ENCODE measurements at places on chromosomes 5 and 9.

GRCh38 chr9:130239363-130239695 lies 26.2 kb upstream of the HMCN2 start:
- DNase-seq = no peak

- DNase-seq = no peak
These were observed 219.5 kb upstream of the RASA1 start for GRCh38 chr5:87048156-87048555.

DNA sequence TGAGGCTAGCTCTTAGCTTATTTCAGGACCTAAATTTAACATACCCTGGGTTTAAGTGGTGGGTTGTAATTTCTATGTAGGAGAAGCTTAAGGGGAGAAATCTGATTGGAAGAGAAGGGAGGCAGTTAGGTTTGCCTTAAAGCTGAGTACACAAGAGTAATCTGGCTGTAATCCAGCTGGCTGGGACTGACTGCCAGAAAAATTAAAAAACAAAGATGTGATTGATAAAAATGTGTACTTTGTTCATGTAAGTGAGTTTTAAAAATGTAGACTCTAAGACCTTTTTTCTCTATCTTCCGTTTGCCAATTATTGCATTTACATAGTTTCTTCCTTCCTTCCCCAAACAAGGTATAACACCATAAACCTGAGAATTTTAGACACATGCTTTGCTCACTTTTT lies 17.5 kb upstream of the MSMP start:
- no peak for DNase-seq

GRCh38 chr5:2333291-2333690 lies 418.2 kb downstream of the IRX2 start:
- DNase-seq = no peak

GRCh38 chr5:158163451-158164295 lies 304.7 kb upstream of the CLINT1 start:
- DNase-seq = no peak

DNA sequence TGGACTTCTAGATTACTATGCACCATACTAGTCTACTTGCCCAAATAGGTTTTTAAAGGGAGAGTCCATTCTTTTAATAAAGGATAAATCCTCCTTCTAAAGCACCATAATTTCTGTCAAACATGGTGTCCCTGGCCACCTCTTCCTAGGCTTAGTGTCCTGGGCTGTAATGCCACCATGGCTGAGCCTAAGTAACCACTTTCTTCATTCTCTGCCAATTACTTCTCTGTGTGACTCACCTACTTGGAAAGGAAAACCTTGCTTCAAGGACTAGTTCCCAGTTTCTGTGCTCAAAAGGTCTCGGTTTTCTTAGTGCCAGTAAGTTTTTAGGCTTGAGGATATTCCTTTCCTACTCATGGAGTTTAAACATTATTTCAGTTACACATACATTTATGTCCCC lies 273.4 kb downstream of the DENND1A start:
- no peak for DNase-seq

DNA sequence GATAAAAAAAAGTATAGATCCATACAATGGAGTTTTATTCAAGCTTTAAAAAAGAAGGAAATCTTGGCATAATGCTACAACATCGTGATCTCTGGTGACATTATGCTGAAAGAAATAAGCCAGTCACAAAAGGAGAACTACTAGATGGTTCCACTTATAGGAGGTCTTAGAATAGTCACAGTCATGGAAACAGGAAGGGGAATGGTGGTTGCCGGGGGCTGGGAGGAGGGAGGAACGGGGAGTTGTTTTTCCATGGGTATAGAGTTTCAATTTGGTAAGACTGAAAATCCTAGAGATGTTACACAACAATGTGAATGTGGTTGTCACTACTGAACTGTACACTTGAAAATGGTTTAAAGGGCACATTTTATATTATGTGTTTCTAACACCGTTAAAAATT lies 94.5 kb downstream of the CFAP90 start:
- no peak for DNase-seq

DNA sequence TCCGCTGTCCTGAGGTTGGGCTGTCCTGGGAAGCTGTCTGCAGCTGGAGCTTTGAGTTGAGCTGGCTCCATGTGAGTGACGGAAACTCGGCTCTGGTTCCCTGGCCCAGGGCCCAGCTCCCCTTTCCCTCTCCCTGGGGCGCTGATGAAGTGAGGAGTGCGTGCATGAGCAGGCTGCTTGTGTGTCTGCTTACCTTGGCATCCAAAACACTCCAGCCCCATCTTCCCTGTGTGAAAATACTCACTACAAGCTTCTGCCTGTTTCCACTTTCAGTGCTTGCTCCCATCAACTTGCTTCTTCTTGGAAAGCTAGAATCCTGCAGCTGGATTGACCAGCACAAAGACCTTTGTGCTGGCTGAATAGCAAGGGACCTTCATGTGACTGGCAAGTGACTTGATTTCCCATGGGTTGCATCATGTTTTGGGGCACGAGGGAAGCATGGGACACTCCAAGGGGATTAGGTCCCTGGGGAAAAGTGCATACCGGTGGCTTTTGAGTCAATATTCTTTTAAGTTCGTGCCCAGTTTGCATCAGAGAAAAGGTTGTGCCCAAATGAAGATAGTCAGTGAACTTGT lies 198.1 kb downstream of the GADD45G start:
- DNase-seq = no peak

- DNase-seq = no peak
These were observed 23.2 kb downstream of the DOCK8 start for GRCh38 chr9:237858-238345.

GRCh38 chr9:12065686-12066085 lies 627.5 kb upstream of the TYRP1 start:
- no peak for DNase-seq

DNA sequence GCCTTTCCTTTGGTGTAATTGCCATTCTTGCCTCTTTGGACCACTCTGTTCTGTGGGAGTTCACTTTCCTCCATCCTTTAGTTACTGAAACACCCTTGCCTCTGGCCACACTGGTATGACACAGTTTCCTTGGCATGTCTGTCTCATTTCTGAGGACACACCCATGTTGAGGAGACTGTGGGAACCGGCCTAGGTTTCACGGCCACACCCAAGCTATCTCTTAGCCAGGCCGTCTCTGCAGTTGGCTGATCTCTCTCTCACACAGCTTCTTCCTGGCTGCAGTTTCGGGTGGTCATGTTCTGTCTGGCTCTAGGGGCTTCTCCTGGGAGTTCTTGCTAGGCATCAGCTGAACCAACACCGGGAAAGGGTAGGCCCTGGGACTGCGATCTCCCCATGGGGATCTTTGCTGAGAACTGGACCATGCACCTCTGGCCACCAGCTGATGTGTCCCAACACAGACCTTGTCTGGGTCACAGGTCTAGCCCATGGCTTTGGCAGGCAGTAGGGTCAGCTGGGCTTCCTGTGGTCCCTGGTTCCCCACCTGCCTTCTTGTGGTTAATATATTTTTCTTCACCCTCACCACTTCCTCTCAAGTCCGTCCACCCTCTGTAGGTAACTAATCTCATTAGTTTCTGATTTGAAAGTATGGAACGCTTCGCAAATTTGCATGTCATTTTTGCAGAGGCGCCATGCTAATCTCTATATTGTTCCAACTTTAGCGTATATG lies 24.9 kb downstream of the ARHGEF37 start:
- DNase-seq = no peak

GRCh38 chr9:81871695-81872094 lies 56.5 kb upstream of the SPATA31D4 start:
- DNase-seq = no peak

DNA sequence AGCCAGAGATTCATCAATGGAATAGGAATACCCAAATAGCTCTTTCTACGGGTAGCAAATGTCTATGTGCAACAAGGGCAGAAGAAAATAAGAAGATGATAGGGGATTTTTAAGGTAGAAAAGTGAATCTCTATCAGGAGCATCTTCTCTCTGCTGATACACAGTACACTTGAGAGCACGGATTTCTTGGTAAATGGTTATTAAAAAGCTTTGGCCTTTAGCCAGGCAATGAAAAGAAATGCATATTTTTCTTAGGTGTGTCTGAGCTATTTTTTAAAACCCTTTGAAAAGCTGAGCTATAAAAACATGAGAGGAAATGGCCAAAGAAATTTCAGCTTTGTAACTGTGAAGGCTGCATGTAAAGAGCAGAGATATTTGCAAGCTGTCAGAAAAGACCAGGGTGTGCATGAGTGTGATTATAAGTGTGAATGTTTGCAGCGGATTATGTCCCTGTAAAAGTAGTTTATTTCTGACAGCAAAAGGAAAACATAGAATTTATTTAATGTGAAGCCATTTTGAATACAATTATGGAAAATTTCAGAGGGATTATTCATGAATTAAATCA lies 487.1 kb upstream of the PIK3R1 start:
- no peak for DNase-seq

DNA sequence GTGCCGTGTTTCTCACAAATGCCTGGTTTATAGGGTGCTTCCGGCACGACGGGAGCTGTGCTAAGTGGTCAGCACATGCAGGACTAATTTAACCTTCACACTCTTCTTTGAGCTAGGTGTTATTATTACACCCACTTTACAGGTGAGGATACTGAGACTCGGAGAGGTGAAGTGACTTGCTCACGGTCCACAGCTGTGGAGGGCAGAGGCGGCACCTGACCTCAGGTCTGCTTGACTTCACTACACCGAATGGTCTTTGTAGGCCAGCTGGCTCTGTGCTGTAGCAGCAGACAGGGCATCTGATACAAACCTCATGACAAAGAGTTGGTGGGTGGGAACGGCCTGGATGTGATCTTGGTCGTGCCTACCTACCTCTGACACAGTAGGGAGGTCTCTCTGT lies 102.0 kb upstream of the BOD1 start:
- DNase-seq = no peak

GRCh38 chr5:114362977-114363761 lies 1.3 kb downstream of the KCNN2 start:
- no peak for DNase-seq

GRCh38 chr5:12910641-12911040 lies 1006.4 kb upstream of the CTNND2 start:
- no peak for DNase-seq

- no peak for DNase-seq
These were observed 333.8 kb downstream of the DMRT2 start for GRCh38 chr9:1383899-1384455.

GRCh38 chr5:126100767-126101166 lies 322.4 kb upstream of the GRAMD2B start:
- no peak for DNase-seq

- DNase-seq = no peak
These were observed 6.1 kb downstream of the PTCD2 start for GRCh38 chr5:72326306-72326649.

DNA sequence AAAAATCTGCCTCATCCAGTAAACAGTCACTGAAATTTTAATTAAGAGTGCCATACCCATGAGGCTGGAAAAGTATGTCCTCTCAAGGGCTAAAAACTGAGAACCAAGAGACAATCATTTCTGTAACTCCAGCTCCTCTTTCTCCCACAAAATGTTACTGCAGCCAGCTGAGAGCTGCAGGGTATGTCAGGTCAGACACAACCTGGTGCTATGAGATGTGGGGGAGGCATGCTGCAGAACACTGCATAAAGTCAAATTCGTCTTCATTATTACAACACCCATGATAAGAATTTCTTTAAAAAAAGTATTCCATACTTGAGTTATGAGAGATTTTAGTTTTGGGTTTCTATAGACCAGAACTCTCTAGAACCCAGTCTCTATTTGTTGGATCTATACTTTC lies 162.2 kb downstream of the CDC42SE2 start:
- DNase-seq = no peak

DNA sequence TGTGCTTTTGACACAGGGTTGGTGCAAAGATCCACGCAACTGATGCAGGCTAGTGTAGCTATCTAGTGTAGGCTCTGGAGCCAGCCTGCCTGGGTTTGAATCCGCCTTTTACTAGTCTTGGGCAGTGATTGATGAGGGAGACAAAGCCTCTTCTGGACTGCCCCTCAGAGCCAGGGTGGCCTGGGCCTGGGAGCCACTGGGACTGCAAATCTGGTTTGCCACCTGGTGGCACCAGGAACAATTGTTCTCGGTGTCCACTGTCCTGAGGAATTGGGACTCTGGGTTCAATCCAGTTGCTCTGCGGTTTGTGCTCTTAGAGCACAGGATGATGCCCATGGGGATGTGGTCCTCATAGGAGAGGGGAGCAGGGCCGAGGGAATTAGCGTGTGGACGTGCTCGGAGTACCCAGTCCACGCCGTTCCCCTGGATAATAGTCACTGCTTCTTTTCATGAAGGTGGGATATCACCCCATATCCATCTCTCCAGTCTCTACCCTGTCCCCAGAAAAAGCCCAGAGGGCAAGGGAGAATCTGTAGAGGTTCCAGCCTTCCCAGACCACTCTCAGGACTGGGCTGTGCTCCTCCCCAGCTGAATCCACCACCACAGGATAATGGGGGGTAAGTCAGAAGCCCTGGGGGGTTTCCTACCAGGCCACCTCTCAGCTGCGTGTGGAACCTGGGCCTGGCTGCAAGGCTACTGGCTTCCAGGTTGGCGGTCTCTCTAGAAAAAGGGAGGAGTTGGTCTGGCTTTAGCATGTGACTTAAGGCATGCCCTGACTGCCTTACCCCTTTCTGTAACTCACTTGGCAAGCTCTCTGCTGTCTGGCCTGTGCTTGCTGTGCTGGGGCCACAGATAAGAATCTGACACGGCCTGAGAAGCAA lies 1.9 kb downstream of the B4GALT7 start:
- no peak for DNase-seq

GRCh38 chr5:136166909-136167308 lies 26.1 kb downstream of the SMIM32 start:
- DNase-seq = no peak

DNA sequence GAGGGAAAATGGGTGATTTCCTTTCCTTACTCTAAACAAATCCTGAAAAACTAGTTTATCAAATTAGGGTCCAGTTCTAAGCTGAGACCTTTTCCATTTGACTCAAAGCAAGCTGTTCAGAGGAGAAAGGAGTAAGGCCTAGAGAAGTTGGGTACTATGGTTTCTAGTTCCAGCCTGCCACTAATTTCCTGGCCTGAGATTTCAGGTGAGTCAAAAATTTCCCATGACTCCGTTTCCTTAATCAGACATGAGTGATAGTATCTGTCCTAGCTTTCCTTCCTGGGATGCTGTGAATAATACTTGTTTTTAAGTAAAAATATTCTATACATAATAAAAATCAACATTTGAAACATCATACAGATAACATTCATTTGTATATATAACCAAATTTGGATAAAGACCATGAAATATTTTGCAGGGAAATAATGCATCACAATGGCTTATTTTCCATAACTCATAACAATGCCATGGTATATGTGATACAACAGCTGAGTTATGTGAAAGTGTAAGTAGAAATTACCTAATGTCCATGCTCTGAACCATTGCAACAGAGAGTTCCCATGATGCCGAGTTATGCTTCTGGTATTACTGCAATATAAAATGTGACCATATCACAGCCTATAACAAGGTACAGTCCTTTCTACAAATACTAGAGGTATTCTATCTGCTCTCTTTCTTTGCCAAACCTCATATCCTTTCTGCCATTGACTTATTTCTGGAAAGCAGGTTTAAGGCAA lies 142.7 kb downstream of the MLLT3 start:
- no peak for DNase-seq

- peak; percentile 91 for DNase-seq
These were observed 24.4 kb upstream of the GRPEL2 start for GRCh38 chr5:149320791-149321330.

GRCh38 chr5:15702102-15702501 lies 202.1 kb downstream of the FBXL7 start:
- DNase-seq = no peak

Measured in DMS 273 treated with DMSO at 0.1 percent for 48 hours (cell line).